ENCODE measurements at places on chromosomes 3 and 15.

DNA sequence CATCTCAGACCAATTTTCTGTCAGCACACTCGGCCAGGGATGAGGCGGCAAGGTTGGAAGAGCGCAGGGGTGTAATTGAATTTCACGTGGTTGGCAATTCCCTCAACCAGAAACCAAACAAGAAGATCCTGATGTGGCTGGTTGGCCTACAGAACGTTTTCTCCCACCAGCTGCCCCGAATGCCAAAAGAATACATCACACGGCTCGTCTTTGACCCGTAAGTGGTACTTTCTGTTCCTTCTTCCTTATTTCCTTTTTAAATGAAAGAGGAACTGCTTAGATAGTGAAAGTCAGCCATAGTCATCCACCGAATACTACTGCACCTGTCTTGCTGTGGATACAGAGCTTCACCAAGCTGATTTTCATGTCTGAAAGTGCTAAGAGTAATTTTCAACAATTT, 60.1 kb downstream of the SGO1 start:
- DNase-seq = no peak

GRCh38 chr3:179613807-179614206, 9.2 kb downstream of the NDUFB5 start:
- DNase-seq = no peak

- no peak for DNase-seq
Measured at GRCh38 chr3:143216709-143217182, 97.2 kb downstream of the CHST2 start.

- DNase-seq = no peak
Measured at GRCh38 chr3:101148001-101148400, 154.8 kb upstream of the ABI3BP start.

DNA sequence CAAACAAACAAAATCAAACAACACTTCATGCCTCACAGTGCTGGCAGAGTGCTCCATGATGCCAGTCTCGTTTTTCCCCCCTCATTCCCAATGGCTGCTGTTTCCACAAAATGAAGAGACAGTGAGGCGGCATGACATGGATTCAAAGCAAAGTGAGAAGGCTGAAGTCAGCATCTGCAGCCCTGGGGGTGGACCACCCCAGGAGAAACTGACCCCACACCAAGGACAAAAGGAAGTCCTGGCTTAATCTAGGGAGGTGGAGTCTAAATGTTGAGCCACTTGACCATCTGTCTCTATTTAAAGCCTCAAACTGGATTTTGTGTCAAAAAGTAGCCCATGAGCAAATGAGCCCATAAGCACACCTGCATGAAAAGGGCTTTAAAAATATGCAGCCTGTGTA, 151.2 kb upstream of the RORA start:
- DNase-seq = no peak

DNA sequence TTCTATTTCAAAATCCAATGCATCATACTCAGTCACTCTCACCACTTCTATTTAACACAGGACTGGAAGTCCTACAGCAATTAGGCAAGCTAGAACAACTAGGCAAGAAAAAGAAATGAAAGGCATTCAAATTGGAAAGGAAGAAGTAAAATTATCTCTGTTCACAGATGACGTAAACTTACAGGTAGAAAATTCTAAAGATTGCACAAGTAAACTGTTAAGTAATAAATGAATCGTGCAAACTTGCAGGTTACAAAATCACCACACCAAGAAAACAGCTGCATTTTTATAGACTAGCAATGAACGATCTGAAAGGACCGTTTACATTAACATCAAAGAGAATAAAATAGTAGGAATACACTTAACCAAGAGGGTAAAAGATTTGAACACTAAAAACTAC, 36.2 kb downstream of the CHST2 start:
- no peak for DNase-seq

- DNase-seq = no peak
Measured at GRCh38 chr3:87576752-87577151, 300.4 kb upstream of the POU1F1 start.

GRCh38 chr15:74807282-74807681, 5.4 kb upstream of the LMAN1L start:
- DNase-seq = no peak

- no peak for DNase-seq
Measured at GRCh38 chr3:24133942-24134341, 188.9 kb downstream of the NR1D2 start.

GRCh38 chr15:52786436-52787122, 3.6 kb downstream of the ONECUT1 start:
- no peak for DNase-seq

DNA sequence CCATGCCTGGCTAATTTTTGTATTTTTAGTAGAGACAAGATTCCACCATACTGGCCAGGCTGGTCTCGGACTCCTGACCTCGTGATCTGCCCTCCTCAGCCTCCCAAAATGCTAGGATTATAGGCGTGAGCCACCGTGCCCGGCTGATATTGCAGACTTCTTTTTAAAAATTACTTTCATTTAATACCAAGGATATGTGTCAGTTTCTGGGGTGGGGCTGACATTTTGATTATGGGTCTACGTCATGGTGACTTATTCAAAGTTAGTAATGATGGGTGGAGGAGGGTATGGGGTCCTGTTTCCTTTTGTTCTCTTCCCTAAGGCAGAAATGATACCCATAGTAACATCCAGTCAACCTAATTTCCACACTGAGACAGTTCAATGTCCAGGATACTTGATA, 34.7 kb downstream of the GBE1 start:
- DNase-seq = no peak

DNA sequence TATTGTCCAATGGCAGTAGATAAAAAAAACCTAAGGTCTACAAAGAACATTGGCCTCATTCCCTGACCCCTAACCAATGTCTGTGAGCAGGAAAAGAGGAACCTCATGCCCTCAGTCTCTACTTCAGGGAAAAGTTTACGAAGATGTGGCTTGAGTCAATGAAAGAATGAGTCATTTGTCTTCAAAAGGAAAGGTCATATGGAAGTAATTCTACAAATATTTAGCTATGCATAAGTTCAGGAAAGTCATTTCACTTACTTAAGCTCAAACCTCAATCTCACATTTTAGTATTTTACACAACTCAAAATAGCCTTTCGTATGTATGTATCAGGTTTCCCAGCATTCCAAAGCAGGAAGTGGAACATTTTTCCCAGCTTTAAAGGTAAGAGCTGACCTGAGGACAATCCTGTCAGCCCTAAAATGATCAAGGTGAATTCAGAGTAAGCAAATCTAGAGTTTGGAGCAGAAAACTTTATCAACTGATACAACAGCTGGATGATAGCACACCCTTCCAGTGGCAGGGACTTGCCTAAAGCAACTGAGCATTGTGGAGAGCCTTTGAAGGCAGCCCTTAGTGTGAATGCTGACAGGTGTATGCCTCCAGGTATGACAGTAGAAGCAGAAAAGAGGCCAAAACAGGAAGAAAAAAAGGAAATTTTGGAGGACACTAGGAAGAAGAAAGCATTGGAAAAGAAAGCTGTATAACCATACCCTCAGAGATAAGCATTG, 53.9 kb upstream of the ACKR4 start:
- DNase-seq = no peak

DNA sequence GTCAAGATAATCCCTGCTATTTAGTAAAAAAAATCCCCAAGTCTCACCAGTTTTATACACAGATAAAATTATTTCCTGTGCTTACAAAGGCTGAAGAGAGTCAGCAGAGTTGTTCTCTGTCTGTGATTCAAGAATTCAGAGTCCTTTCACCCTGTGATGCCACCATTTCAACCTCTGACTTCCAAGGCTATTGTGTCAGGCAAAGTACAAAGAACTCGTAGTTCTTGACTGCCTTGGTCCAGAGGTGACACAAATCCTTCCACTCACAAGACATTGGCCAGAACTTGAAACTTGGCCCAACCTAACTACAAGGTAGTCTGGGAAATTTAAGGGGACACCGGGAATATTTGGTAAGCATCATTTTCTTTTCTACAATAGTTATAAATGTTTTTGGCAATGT, 34.9 kb upstream of the CMC1 start:
- no peak for DNase-seq

DNA sequence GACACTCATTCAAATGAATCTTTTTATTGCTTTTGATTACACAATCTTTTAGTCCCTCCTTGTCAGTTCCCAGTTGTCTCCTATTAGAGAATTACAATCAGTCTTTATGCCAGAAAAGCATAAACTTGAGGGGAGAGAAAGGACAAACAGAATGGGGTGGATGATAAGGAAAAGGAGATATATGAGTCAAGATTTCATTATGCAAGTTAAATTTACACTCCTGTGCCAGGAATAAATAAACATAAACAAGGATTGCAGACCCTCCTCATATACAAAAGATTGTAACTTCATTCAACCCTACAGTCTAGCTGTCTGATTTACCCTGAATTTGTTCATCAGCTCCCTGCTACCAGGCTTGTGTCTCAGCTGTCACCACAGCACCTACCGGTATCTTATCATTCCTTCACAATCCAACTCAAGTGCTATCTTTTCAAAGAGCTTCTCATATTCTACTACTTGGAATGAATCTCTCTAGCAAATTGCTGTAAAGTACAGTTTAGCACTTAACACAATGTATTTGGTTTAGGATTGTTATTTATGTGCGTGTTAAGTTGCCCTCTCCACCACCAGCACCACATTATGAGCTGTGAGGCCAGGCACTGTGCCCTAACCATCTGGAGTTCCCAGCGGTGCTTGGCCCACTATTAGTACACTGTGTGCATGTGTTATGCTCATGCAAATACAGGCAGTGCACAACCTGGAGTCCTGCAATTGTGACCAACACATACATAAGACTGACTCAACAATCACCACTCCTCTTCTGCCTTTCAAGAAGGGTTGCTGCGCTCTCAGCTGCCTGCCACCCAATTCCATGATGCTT, 504.1 kb downstream of the TBL1XR1 start:
- DNase-seq = no peak

- DNase-seq = no peak
Measured at GRCh38 chr15:87038404-87038803, 958.7 kb downstream of the AGBL1 start.

- DNase-seq = no peak
Measured at GRCh38 chr3:123286308-123287023, 84.7 kb downstream of the SEC22A start.

DNA sequence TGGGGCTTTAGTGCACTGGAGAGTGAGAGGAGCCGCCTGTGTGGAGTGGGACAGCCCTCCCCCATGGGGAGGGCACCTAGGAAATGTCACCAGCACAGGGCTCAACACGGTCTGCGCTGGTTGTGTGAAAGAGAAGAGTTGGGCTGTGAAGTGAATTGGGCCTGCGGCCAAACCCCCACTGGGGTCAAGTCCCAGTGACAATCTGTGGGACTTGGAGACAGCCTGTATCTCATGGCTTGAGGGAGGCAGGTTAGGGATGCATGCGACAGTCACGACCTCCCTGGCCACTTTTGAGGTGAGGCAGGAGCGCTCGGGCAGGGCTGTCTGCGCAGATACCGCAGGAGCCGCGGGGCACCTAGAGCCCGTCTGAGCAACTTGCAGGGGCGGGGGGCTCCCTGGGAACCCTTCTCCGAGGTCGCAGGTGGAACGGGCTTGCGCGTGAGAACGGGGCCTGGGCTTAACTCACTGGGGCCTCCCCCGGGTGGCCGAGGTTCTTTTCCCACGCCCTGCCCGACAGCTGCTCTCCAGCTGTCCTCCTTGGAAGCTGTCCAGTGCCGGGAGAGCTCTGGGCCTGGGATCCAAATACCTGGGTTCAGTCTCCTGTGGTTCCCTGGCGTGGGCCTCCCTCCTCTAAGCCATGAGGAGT, 77.4 kb downstream of the SNRK start:
- DNase-seq = no peak

- DNase-seq = no peak
Measured at GRCh38 chr3:186273586-186273985, 88.4 kb downstream of the DGKG start.

DNA sequence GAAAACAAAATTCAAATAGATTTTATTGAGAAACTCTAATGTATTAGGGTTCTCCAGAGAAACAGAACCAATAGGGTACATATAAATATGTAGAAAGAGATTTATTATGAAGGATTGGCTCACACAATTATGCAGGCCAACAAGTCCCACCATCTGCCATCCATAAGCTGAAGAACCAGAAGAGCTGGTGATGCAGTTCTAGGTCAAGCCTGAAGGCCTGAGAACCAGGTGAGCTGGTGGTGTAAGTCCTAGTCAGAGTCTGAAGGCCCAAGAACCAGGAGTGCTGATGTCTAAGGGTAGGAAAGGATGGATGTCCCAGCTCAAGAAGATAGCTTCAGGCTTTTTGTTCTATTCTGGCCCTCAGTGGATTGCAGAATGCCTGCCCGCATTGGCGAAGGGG, 2.6 kb upstream of the NFKBIZ start:
- no peak for DNase-seq

DNA sequence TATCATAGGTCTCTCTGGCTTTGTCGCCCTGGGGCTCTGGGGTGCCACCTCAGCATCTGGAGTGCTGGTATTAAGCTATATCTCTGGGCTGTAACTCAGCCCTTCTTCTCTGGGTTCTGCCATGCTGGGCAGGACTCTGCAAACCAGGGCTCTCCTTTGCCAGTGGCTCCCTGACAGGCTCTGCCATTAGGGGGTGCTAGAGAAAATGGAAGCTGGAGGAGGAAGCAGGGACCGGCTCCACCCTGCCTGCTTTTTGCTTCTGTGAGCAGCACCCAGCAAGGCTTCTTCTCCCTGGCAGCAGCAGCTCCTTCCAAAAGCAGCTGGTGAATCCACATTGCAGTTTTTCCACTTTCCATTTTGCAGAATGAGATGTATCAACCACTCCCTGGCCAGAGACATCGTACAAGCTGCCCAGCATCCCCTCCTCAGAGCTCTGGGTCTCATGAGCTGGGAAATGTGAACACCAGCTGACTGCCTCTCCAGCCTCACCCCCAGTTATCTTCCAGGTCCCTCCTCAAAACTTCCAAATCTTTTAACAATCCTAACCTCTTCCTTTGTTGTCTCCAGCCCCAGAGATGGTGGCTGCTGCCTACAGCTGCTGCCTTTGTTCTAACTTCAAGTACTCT, 165.0 kb downstream of the ABHD5 start:
- no peak for DNase-seq

DNA sequence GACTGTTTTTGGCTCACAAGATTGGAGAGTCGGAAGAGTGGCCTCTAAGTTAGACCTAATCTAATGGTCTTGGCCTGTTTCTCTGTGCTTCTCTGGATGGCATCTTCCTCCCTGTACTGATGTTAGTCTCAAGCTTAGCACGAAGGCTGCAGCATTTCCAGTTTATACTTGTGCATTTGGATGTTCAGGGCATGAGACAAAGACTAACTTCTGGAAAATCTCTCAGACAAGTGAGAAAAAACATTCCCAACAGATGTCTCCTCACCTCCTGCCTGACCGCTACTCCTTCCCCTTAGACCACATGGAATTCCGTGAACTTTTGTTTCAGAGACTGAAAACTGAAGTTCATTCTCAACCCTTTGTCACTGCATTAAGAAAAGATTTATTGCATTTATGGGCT, 410.8 kb upstream of the MCTP2 start:
- no peak for DNase-seq

- no peak for DNase-seq
Measured at GRCh38 chr15:71180986-71181853, 65.9 kb downstream of the THSD4 start.

All from activated CD8-positive, alpha-beta memory T cell treated with anti-CD3 and anti-CD28 coated beads for 4 hours (primary cell).